ENCODE measurements at places on chromosomes 5 and 9. TPM values are rescaled to one million over a fixed set of nuclear protein-coding genes. Genes with fewer than 3 reads are reported as not detected.

The SLC36A3 gene
- total RNA-seq, result not detected

The FOXD4L6 gene
- not detected for total RNA-seq

The PCDHGC4 gene
- total RNA-seq, result 0.78 TPM

The ARHGEF37 gene
- total RNA-seq, result 0.29 TPM

The CARTPT gene
- not detected for total RNA-seq

The DPYSL3 gene
- 191 TPM for total RNA-seq

Measured in RPMI7951 (cell line).